ENCODE measurements at places on chromosomes 5 and 9.

DNA sequence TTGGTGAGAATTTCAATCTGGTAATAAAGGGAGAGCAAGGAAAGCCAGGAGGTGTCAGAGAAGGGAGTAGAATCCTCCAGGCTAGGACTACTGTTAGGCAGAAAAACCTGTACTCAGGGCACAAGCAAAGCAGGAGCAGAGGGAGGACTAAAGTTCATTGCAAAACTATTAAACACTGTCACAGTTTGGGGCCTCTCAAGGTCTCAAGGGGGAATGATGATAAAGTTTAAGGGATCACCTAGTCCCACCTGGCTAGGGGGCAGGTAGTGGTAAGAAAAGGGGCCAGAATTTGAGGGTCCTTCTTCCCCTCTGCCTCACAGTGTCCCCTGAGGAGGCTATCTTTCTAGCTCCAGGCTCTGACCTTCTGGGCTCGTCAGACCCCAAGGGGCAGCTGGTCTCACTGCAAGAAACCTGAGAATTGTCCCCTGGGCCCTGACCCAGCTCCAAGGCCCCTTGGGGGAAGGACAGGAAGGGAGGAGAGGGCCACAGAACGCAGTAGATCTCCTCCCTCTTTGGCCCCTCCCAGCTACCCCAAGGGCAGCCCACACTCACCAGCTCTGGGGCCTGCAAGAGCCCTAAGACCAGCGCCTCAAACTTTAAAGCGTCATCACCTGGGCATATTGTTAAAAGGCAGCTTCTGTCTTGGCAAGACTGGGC, 974 bp downstream of the CCDC69 start:
- no peak for DNase-seq

- DNase-seq = no peak
These were observed 39.8 kb upstream of the FUBP3 start for GRCh38 chr9:130539420-130540223.

- DNase-seq = no peak
These were observed 8.8 kb upstream of the LCP2 start for GRCh38 chr5:170306381-170306831.

- DNase-seq = no peak
These were observed 26.7 kb upstream of the IL33 start for GRCh38 chr9:6188906-6189305.

DNA sequence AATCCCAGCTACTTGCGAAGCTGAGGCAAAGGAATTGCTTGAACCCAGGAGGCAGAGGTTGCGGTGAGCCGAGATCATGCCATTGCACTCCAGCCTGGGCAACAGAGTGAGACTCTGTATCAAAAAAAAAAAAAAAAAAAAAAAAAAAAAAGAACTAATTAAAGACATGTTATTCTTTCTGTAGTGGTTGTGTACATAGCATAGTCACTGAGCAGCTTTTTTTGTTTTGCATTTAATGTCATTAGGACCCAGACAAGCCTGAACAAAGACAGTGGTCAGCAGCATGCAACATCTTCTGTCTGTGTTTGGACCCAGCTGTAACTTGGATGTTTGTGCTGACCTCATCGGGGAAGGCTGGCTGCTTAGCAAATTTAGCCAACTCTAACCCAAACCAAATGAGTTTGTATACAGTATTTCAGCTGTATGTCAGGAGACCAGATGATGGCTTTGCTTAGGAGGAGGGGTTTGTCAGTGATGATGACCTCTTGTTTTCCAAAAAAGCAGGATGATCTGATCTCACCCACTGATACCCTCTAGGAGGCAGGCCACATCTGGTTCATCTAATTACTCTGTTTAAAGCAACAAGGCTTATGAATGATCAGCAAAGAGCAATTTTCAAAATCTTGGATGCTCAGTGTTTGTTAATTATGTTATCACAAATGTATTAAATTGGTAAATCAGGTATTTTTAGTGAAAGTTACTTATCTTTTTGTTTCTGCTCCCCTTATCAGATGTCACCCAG, 39.5 kb downstream of the SNCAIP start:
- no peak for DNase-seq

DNA sequence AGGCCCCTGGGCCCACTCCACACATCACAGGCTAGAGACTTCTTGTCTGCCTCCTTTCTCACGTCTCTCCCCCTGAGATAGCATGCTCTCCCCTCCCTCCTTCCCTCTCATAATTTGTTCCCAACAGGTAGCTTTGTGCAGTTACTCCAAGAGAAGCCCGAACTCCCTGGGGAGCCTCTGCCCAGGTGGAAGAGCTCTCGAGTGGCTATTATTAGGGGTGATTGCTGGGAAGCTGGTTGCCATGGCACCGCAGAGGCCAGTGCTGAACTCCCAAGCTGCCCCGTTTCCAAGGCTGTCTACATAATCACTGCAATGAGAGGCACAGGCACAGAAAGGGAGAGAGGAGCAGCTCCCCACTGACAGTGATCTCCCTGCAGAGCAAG, 104.7 kb upstream of the GPR151 start:
- DNase-seq = no peak

- no peak for DNase-seq
These were observed 33.1 kb upstream of the NTRK2 start for GRCh38 chr9:84636436-84636835.

- no peak for DNase-seq
These were observed 10.0 kb upstream of the SHISAL2B start for GRCh38 chr5:64680289-64680688.

- no peak for DNase-seq
These were observed 47.6 kb downstream of the PDCD1LG2 start for GRCh38 chr9:5557606-5558587.

DNA sequence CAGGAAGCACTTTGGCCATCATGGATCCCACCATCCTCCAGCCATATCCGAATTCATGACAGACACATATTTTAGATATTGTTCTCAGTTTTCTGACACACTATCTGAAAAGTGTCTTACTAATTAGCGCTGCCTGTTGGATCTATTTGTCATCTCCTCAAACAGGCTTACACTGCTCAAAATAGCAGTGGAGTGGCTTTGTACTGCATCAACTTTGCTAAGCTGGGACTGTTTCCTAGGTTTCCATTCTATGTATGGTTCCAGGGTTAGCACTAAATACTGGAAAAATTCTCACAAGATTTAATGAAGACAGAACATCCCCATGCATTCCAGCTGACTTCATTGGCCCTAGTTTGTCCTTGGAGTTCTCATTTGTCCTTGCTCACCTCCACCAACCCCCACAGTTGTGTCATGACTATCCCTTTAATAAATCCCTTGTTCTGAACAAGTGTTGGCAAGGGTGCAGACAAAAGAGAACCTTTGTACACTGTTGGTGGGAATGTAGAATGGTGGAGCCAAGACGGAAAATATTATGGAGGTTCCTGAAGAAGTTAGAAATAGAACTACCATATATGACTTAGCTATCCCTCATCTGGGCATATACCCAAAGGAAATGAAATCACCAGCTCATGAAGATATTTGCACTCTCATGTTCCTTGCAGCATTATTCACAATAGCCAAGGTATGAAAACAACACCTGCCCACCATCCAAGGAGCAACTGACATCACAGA, 136.5 kb upstream of the RAI14 start:
- DNase-seq = no peak

DNA sequence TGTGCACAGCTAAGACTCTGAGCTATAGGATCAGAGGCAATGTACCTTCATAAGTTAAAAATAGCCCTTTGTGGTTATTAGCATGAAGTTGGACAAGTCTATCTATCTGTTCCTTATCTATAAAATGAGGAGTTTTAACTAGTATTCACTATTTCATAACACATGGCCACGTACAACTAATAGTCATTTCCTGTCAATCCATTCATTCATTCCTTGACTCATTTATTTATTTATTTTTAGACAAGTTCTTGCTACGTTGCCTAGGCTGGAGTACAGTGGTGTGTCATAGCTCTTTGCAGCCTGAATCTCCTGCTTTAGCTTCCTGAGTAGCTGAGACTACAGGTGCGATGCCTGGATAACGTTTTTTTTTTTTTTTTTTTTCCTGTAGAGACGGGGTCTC, 92.1 kb downstream of the NR3C1 start:
- no peak for DNase-seq

DNA sequence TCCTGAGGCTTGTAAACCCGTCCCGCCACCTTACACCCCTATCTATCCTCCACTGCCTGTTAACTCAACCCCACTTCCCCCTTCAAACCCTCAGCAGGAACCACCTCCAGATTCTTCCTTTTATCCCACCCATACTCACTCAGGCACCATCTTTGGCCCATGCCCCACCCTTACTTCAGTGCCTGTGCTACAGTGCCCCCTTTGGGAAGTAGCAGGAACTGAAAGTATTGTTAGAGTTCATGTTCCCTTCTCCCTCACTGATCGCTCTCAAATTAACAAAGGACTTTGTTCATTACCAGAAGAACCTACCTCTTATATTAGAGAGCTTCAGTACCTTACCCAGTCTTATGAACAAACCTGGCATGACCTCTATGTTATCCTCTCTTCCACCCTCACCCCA, 92.2 kb upstream of the MOCS2 start:
- DNase-seq = no peak

- no peak for DNase-seq
These were observed 2.7 kb upstream of the EBF1 start for GRCh38 chr5:159102311-159102934.

DNA sequence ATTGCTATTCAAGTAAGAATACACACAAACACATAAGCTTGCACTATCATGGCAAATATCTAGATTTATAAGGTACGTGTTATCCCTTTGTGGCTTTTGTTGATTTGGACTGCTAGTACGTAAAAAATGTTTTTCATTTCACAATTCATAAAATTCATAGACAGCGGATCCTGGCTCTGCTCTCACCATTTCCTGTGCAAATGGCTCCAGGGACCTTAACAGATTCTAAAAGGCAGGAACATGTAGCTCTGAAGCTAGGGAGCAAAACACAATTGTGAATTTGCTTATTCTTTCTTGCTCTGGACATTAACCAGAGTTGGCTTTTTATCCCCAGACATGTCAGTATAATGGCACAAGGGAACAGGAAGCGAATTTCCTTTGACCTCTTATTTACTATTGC, 1019.9 kb upstream of the WWC1 start:
- no peak for DNase-seq

GRCh38 chr9:109418827-109419226, 79.3 kb downstream of the PTPN3 start:
- no peak for DNase-seq

DNA sequence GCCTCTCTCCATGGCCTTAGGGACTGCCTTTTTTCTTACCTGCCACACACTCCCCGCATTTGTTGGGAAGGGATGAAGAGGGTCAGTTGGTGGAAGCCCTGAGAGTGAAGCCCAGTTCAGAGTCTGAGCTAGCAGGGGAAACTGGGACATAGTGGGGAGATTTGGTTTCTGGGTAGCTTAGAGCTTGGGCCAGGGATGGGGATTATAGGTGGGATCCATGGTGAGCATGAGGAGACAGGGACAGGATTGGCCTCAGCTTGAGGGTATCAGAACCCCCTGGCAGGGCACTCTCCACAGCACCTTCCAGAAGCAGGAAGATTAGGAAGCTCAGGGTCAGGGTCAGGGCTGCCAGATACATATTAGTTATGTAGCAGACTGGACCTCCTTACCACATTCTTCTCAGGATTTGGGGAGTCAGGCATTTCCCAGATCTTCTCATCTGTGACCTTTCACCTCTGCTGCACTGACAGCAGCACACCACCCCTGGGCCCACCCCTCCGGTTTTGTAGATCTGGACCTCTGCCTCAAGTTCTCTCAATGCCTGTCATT, 17.9 kb downstream of the OR13J1 start:
- no peak for DNase-seq

DNA sequence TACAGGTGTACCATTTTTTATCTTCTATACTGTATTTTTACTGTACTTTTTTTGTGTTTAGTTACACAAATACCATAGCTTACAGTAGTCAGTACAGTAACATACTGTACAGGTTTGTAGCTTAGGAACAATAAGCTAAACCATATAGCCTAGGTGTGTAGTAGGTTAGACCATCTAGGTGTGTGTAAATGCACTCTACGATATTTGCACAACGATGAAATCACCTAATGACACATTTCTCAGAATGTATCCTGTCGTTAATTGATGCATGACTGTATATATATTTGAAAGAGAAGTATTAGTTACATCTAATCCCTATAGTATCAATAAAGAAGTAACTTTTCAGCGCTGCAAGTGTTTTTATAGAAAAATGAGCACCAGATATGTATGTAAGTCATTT, 138.8 kb downstream of the TRPM6 start:
- DNase-seq = no peak

DNA sequence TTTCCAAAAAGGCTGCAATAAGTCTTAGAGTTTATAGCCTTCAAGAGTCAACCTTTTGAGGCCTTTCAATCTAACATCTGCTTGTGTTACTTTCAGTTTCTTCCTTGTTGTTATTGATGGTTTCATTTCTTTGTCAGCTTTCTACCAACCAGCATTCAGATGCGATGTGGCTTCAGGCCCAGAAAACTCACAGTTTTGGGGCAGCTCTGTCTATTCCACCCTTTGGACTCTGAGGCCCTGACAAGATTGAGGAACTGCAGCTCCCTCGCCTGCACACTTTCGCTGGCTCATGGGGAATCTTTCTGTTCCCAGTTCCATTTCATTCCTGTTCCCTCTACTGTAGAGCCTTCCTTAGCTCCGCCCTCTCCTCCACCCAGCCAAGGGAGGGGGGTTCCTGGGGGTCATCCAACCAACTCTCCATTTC, 13.3 kb upstream of the WHRN start:
- no peak for DNase-seq

DNA sequence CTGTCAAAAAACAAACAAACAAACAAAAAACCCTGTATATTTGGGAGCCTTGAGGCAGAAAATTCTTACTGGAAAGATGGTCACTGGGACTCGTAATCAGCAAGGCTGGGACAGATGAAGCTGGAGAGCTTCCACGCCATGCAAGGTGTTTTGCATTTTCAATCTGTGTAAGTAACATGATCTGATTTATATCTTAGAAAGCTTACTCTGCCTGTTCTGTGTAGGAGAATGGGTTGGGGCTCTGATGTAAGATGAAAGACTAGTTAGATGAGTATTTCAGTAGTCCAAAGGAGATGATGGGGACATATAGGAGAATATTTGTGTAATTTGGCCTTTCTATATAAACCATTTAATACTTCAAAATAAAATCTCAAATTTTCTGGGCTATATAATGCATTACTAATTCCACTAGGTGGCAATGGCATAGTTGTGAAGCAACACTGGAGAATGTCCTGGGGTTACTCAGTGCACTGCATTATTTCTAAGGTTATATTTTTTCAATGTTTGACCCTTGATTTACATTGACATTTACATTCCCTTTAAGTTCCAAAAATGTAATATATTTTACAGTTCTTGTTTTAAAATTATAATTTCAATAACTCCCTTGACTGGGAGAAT, 21.9 kb upstream of the FSD1L start:
- DNase-seq = peak; percentile 20

- DNase-seq = no peak
These were observed 4.6 kb downstream of the DBH start for GRCh38 chr9:133640580-133641395.

DNA sequence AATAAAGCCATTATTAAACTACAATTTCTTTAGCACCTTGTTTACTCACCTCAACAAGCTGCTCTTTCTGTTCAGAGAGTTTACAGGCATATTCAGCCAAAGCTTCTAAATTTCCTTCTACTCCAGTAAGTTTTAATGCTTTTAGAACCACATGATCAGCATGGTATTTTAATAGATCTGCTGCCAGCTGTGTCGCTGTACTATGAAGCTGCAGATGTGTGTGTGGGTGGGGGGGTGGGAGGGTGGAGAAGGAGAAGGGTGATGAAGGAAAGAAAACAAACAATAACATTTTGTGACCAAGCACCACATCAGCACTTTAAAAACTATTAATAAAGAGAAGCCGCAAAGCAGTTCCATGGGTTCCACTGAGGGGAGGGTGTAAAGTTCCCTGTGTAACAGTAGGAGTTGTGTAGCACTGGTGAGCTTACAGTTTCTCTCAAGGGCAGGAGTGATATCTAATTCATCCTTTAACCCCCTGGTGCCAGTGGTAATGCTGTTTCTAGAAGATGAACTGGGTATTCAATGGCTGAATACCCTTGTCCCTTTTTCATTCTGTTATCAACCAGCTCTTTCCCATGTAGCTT, 38.5 kb downstream of the ABITRAM start:
- DNase-seq = no peak
